ENCODE measurements at places on chromosomes 16 and 17.

DNA sequence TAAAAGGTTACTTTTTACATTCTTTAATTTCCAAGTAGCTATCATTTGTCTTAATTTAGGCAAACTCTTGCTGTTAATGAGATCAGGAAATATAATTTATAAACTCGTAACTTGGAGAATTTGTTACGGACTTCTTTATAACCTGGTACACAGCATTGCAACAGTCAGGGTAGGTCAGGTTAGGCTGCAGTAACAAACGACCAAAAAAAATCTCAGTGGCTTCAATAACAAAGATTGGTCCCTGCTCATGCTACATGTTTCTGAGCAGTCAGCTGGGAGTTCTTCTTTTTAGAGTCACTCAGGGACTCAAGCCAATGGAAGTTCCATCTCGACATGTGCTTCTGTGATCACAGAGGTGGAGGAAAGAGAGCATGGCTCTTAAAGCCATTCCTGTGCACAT, 110.1 kb downstream of the USP31 start:
- no peak for DNase-seq

DNA sequence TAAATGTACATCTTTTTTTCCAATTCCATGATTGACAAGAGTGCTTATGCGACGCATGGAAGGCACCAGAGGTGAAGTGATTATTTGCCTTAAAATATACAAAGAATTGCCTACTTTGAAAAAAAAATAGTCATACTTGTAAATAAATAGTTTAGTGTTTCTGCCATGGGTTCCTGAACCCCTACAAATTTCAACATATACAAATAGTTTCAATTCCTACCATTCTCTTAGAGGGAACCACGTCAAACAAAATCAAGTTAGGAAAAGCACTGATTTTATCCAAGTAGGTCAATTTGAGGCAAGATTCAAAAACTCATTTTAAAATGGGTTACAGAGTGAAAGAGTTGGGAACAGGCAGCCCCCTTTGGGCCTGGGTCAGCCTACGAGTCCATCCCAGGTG, 11.7 kb downstream of the CMTM3 start:
- DNase-seq = no peak

- DNase-seq = no peak
Measured at GRCh38 chr17:21286909-21287702, 2.6 kb downstream of the MAP2K3 start.

DNA sequence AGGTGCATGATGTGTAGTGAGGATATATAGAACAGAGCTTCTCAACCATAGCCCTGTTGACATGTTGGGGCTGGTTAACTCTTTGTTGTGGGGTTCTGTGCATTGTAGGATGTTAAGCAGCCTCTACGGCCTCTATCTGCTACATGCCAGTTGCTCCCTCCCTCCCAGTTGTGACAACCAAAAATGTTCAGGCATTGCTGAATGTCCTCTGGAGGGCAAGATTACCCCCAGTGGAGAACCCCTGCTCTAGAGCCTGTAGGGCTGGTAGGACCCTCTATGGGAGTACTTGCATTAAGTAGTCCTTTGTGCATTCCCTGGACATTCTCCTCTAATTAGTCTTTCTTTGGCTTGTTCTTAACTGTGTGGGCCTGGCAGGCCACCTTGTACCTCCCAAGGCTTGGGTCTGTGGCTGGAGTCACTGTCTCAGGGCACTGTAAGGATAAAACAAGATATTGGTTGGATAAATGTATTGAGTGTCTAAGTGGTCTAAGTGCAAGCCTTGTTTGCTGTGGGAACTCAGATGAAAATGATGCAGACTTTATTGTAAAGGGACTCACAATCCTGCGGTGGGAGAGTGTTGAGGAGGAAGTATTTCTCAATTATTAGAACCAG, 19.8 kb upstream of the MYO1D start:
- DNase-seq = no peak

GRCh38 chr17:45722161-45722560, 62.0 kb upstream of the CRHR1 start:
- DNase-seq = no peak

GRCh38 chr17:36640836-36641235, 39.5 kb downstream of the MRM1 start:
- DNase-seq = no peak

- no peak for DNase-seq
Measured at GRCh38 chr17:34387566-34387965, 24.5 kb upstream of the CCL1 start.

DNA sequence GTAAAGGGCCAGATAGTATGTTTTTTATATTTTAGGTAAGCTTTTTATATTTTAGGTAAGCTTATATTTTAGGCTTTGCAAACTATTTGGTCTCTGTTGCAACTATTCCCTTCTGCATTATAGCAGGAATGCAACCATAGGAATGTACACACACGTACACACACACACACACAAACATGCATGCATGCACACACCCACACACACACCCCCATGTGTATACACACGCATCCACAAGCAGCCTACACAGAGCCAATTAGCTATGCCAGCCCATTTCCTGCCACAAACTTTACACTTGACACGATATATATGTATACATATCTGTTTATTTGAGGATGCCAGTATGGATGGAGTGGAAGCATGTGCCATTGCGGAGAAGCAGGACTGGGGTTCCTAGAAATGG, 7.5 kb upstream of the TRPV3 start:
- no peak for DNase-seq

GRCh38 chr17:80942423-80943345, 49.0 kb upstream of the CHMP6 start:
- DNase-seq = no peak

DNA sequence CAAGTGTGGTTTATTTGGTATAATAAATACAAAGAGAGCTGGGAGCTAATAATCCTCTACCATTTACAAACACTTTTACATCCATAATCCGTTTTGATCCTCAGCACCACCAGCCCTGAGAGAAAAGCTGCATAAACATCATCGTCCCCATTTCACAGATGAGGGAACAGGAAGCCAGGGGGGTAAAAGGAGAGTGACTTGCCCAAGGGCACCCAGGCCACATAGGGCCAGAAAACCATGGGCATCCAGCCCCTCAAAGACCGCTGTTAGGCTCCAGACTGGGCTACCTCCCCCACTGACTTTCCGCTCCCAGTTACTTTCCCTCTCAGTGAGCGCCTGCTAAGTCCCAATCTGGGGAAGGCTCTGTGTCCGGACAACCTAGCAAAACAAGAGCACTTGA, 6.7 kb downstream of the STX1B start:
- no peak for DNase-seq

GRCh38 chr17:80868022-80868609, 123.5 kb upstream of the CHMP6 start:
- DNase-seq = no peak

Data from kidney glomerular epithelial cell (primary cell).